ENCODE measurements at places on chromosomes 1 and 21.

DNA sequence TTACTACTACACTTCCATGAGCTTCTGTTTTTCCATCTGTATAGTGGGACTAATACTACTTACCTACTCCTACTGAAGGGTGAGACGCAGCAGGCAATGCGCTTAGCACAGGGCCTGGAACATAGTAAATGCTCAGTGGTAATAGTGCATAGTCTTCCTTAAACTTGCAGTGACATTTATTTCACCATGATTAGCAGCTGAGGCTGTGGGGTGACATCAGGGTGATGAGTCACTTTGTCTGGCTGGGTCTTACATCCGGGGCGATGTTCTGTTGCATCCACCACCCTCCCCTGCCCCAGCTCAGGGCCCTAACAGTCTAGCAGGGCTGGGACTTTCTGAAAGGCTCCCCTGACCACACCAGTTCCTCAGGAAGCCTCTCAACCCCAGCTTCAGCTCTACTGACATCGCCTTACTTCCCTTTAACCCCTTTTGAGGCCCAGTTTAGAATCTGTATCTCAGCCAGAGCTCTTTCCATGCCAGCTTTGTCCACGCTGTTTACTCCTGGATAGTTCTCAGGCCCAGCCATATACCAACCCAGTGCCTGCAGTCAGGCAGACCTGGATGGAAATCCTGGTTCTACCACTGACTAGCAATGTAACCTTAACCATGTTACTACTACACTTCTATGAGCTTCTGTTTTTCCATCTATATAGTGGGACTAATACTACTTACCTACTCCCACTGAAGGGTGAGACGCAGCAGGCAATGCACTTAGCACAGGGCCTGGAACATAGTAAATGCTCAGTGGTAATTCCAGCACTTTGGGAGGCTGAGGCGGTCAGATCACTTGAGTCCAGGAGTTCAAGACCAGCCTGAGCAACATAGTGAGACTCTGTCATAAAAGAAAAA is 66.3 kb downstream of the CD58 start:
- DNase-seq: no peak

- DNase-seq: no peak
Measured at GRCh38 chr1:56461158-56462127, 117.9 kb downstream of the PLPP3 start.

DNA sequence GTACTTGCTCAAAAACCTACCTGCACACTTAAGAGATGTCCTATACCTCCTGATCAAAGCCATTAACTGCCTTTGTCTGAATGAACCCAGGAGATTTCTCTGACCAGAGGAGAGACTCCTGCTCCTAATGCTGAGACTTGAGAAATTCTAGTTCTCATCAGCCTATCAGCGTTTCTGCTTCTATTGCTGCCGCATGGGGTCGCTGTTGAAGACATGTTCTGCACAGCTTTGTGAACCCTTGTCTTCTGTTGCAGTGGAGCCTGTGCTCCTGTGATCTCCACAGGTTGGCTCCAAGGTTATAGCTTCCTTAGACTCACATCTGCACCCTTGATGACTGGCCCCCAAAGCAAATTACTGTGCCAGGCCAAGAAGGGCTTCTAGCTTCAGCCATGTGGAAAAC is 40.2 kb downstream of the EDN2 start:
- DNase-seq: no peak

DNA sequence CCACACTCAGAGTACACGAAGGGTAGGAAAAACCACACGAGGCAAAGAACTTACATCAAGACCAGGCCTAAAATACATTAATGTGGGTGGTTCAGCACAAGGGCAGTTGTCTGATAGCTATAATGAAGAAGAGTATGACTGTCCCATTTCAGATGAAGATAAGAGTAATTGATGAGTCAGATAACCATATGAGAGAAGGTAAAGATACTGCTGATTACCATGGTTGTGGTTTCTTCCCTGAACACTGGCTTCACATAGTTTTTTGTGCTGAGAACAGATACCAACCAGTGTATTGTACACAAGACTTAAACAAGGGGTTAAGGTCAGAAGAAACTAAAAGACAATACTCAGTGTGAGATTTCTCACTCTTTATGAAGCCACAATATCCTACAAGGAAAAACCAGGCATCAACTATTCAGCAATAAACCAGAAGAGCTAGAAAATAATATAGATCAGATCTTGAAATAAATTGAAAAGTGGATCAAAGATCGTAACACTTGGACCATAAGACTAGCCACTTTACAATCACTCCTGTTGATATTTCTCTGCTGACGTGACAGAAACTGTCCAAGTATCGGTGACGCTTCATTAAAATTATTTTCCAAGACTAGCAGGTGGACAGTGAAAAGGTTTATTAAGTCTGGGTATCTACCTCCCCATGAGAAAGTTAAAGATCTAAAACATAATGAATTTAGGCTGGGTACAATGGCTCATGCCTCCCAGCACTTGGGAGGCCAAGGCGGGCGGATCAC is 28.6 kb downstream of the PUM1 start:
- no peak for DNase-seq

DNA sequence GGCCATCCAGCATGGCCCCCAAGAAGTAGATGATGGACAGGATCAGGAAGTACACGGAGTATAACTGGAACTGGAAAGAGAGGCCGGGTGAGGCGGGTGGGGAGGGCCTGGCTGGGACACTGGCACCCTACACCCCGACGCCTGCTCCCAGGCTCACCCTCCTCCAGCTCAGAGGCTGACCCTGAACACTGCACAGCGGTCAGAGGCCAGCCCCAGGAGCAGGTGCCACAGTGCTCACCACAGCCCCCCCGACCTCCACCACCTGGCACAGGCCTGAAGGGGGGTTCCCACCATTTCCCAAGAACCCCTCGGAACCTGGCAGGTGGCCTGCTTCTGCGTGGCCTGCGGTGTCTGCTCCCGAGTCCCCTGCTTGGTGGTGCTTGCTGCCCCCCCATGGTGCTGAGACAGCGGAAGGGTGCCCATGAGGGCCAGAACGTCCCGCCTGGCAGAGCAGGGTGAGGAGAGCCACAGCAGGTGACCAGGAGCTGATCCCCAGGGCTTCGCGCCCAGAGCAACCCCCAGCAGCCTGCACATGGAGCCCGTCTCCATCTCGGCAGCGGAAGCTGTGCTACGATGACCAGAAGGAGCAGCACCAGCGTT is 26.1 kb downstream of the SLC19A1 start:
- DNase-seq: no peak

DNA sequence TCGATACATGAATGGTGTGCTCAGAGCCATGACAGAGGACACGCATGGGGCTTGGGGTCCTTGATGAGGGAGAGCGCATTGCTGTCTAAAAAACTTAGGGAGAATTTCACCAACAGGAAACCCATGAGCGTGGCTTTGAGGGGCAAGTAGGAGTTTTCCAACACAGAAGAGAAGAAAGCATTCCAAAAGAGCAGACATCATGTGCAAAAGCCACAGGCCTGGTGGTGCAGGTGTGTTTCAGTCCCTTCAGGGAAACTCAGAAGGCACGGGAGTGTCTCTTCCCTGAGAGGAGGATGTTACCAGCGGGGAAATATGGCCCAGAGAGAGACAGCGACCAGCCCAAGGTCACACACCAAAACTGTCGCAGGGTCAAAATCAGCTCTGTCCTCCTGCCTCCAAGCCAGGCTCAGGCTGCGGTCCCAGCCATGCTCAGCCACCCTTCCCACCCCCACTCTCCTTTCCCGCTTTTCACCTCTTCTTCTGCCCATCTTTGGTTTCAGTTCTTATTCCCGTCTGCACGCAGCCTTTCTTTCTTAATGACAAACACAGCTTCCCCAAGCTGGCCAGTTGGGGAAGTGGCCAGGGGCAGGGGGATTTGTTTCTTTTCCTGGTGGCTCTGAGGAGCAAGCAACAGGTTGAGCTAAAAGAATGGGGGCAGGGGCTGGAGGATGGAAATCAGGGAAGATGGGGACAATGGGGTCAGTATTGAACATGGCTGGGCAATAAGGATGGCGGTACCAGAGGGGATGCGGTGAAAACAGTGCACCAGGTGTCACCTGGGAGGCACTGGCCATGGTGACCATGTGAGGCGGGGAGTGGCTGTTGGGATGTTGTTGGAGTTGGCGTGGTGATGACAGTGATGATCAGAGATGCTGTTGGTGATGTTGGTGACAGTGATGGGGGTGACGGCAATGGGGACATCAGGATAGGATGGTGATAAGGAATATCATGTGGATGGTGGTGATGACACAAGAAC is 10.3 kb downstream of the LAPTM5 start:
- DNase-seq: no peak

DNA sequence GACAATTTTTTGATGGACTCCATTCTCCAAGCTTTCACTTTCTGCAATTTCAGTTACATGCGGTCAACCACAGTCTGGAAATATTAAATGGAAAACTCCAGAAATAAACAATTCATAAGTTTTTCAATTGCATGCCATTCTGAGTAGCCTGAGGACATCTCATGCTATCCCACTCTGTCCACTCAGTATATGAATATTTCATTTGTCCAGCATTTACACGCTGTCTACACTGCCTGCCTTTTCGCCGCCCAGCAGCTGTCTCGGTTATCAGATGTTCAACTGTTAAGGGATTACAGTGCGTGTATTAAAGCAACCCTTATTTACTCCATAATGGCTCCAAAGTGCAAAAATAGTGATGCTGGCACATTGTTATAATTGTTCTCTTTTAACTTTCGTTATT is 116.3 kb downstream of the ADSS2 start:
- DNase-seq: no peak

GRCh38 chr1:52159033-52159789 is 17.3 kb downstream of the ZFYVE9 start:
- no peak for DNase-seq

- no peak for DNase-seq
Measured at GRCh38 chr1:109821831-109822745, 58.4 kb upstream of the EPS8L3 start.

DNA sequence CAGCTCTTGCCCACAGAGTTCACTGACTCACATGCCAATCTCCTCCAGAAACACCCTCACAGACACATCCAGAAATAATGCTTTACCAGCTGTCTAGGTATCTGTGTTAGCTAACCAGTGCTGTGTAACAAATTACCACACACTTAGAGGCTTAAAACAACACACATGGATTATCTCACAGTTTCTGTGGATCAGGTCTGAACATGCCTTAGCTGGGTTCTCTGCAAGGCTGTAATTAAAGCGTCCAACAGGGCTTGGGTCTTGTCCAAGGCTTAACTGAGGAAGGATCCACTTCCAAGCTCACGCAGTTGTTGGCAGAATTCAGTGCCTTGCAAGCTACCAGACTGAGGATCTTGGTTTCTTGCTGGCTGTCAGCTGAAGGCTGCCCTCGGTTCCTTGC is 92.5 kb upstream of the RGS4 start:
- DNase-seq: no peak

DNA sequence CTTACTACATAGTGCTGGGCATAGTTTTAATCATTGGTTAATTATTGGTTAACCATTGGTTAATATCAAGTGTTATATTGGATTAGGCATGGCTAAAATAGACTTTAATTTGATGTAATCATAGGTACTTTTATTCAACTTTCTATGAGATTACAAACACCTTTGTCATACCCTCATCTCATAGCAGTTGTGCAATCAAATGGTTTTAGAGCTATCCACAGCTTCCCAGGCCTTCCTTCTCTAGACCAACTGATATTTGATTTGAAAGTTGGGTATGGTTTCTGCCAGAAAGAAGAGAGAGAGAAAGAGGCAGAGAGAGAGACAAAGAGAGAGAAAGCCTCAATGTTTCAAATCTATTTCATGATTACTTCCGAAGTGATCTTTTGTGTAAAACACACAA is 9.6 kb upstream of the RGS1 start:
- DNase-seq: no peak

DNA sequence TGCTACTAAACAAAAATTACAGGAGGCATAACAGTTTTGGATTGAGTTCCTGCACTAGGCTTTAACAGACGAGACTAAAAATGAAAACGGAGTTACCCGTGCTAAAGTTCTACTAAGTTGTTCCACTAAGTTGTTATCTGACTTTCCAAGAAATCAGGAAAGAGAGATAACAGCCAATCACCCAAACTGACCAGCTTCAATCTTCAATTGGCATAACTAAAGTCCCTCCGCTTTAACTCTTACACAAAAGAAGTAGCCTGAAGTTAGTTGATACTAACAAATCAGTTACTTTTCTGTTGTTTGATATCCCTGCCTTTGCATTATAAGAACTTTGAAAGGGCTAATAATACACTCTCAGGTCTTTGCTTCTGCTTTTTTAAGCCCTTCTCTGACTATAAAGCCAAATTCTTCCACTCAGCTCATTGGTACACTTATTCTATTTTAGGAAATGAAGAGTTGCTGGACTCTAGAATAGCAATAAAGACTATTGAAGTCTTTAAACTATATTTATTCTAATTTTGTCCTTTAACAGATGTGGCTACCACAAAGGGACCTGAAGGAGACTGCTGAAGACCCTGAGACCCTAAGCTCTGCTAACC is 61.3 kb downstream of the TESK2 start:
- DNase-seq: no peak

DNA sequence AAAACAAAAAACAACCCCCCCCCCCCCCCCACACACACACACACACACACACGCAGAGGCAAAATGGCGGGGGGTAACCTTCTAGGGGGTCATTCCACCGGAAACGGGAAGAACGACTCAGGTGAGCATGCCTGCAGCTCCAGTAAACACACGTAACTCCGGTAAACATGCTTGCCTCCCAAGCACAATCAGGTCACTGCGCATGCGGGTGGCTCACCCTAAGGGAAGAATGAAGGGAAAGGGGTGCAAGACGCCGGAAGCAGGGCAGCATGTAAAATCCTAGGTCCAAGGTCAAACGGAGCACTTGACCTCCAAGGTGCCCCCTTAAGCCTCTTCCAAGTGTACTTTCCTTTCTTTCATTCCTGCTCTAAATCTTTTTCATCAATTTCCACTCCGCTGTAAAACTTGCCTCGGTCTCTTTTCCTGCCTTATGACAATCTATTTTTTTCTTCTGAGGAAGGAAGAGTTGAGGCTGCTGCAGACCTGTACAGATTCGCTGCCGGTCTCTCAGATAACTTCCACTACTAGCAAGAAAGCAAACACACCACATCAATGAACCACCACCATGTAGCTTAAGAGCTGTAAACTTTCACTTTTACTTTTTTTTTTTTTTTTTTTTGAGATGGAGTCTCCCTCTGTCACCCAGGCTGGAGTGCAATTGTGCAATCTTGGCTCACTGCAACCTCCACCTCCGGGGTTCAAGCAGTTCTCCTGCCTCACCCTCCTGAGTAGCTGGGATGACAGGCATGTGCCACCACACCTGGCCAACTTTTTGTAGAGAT is 21.0 kb upstream of the CBR3 start:
- no peak for DNase-seq

GRCh38 chr21:14482165-14482564 is 64.0 kb downstream of the SAMSN1 start:
- no peak for DNase-seq
